CD4-positive, alpha-beta T cell treated with Interleukin-17A for 1 hour (primary cell): ENCODE measurements at places on chromosomes 1 and 21.

GRCh38 chr1:191620883-191621282 lies 537.4 kb upstream of the RGS18 start:
- DNase-seq = no peak

DNA sequence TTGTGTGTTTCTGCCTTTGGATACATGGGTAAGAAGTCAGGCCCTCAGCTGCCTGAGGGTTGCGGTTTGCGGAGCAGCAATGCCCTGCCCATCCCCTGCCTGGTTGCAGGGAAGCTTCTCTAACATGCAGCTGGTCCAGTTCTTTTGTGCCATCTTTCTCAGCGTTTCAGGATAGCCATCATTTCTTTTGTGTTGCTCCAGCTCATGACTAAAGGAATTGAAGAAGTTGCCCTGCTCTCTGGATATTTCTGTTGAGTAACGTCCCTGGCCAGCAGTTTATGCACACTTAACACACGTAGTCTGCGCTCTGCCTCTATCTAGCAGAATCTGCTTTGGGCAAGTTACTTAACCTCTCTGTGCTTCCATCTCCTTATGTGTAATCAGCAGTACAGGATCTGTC lies 62.1 kb downstream of the DOP1B start:
- no peak for DNase-seq

DNA sequence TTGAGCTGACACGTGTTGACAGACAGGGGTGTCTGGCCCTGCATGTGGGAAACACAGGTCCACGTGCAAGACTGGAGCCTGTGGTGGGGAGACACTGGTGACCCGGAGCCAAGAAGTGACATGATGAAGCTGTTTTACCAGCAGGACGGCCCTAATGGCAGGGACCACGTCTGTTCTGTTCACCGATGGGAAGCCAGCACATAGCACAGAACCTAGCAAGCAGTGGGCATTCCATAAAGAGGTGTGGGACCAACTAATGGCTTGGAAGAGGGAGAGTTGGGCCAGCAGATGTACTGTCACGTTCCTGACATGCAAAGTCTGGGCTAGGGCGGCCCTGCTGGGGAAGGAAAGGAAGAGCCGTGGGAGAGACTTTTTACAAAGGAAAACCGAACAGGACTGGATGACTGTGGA lies 15.3 kb downstream of the NAV1 start:
- no peak for DNase-seq

- peak; percentile 80 for DNase-seq
These were observed 4.0 kb downstream of the CAPN2 start for GRCh38 chr1:223716302-223716862.

GRCh38 chr1:102118150-102118549 lies 121.4 kb upstream of the OLFM3 start:
- no peak for DNase-seq

DNA sequence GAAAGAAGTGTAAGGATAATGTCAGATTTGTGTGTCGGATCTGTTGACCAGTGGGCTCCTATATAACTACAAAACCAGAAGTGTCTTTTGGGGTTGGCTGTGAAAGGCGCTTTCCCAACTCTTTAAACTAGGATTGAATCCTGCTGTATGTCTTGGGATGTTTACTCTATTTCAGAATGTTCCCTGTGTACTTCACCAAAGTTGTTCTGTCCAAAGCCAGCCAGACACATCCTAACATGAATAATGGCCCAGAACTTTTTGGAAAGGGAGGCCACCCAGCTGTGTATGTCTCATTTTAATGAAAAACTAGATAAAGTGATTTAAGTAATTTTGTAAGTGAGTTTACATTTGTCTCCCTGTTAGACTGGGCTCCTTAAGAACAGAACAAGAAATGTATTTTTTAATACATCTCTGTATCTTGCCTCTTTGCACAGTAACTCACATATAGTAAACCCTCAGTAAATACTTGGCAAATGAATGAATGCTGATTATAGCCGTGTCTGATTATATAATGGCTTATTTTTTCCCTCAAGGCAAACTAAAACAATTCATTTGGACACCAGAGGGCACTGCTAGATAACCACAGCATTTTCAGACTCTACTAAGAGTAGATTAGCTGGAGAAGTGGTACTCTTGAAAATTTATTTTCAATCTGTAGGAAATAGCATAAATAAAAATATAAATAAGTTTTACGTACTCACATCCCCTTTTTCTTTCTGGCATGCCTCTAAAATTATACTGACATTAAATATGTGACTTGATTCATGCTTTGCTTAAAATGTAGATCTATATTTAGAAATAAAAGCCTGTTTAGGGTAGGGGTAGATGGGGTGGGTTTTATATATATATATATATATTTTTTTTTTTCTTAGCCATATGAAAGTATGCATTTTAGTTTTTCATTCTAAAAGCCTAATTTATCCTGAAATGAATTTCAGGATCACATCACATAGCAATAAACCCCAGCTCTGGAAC lies 23.8 kb downstream of the TSEN15 start:
- DNase-seq = peak; percentile 49

DNA sequence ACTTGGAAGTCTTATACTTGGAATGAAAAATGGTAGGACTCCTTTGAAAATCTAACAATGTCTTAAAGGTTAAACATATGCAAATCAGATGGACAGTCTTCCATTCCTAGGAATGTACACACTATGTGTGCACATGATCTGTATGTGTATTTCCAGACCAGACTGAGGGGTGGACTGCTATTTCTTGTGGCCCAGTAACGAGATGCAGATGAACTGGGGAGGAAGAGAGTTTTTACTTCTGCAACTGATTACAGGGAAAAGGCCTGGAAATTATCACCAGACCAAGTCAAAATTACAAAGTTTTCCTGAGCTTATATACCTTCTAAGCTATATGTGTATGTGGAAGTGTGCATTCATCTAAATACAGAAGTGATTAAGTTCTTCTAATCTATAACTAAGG lies 17.7 kb downstream of the NBPF3 start:
- DNase-seq = no peak

- DNase-seq = no peak
These were observed 61.1 kb downstream of the RPAP2 start for GRCh38 chr1:92359986-92360385.

GRCh38 chr1:52598729-52599128 lies 3.4 kb upstream of the GPX7 start:
- DNase-seq = no peak

- DNase-seq = no peak
These were observed 85.1 kb downstream of the CLDN17 start for GRCh38 chr21:30081506-30081905.

DNA sequence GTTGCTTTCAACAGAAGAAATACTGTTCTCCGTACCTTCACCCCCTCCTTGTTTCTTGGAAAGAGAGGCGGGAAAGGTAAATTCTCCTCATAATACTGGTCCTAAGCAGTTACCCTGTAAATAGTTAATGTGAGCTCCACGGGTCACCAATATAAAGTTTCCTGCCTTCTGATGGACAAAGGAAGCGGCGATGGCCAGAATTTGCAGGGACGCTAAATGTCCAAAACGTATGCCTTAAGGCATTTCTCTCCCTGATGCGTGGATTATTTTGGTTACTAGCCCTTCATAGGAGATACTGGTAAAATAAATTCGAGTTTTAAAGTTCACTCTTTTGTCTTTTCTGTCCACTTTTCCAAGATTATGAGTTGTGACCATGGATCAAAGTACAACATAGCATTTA lies 898 bp upstream of the PTGS2 start:
- DNase-seq = no peak

DNA sequence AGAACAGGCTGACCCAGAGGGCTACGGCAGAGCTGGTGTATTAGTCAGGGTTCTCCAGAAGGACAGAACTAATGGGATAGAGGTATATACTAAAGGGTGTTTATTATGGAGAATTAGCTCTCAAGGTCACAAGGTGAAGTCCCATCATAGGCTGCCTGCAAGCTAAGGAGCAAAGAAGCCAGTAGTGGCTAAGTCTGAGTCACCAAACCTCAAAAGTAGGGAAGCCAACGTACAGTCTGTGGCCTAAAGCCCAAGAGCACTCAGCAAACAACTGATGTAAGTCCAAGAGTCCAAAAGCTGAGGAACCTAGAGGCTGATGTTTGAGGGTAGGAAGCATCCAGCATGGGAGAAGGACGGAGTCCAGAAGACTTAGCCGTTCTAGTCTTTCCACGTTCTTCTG lies 179.2 kb downstream of the BACH1 start:
- DNase-seq = no peak

GRCh38 chr1:29648026-29648425 lies 411.7 kb downstream of the PTPRU start:
- no peak for DNase-seq

DNA sequence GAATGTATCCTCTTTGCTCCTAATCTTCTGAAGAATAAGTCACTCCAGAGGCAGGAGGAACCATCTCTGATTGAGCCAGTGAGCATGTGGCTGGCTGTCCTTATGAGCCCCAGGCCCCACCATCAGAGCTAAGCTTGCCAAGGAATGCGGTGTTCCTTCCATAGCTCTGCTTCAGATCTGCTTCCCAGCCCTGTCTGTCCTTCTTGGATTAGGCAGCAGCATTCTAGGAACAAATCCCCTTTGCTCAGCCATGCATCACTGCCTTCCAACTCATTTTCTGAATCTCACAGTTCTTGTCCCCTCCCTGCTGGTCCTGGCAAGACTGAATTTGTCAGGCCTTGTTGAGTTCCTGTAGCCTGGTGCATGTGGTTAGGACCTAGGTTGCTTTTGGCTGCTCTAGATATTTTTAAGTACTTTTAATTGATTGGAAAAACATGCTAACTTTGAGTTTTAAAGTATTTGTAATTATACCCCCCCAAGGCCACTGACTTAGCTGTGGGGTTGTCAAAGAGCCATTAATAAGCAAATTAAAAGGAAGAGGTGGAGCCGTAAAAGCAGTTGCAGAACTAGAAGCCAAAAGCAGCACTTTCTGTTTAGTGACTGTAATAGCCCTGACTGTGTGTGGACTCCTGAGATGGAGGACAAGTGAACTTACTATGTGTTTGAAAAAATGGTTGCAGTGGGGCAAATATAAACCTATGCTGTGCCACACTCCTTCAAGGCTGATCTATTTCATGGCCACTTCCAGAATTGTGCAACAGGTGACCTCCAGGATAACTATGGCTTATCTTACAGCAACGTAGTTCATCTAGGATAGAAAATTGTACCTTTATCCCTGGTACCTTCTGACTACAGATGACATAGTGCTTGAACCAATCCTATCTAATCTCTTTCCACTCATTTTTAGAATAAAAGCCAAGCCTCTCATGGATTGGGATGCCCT lies 61.3 kb upstream of the BACH1 start:
- no peak for DNase-seq

DNA sequence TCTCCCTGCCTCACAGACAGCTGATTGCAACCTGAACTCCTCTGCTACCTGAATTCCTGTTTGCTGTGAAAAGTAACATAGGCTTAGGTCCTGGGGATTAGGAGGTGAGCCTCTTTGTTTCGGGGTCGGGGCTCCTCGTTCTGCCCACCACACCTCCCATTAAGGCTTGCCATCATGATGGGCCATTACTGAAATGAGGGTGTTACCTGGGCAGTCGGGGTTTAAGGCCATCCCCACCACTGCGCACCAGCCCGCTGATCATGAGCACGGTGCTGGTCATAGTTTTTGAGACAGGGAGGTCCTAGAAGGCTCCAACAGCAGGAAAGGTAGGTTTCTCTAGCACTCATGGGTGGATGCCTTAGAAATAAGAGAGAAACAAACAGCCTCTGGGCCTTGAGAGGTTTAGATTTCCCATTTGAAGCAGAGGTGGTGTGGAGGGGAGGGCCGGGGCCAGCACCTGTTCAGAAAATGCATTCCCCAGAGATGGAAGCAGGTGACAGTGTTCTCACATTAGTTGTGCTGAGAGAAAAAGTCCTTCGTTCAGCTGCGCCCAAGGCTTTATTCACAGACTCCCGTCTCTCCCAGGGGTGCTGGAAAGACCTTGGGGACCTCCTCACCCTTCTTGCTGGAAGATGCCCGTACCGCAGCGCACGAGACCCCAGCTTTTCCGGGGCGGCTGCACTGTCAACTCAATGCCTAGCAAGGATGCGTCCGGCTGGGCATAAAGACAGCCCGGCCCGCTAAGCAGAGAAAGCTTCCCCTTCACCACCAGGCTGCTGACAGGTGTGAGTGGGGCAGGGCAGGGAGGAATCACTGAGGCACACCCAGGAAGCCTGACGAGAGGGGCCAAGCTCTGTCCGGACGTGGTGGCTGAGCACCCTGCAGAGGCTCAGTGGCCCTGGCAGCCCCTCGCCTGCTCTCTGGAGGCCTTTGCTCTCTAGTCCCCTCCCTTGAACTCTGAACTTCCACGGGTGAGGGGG lies 125.5 kb downstream of the PGBD5 start:
- DNase-seq = no peak

DNA sequence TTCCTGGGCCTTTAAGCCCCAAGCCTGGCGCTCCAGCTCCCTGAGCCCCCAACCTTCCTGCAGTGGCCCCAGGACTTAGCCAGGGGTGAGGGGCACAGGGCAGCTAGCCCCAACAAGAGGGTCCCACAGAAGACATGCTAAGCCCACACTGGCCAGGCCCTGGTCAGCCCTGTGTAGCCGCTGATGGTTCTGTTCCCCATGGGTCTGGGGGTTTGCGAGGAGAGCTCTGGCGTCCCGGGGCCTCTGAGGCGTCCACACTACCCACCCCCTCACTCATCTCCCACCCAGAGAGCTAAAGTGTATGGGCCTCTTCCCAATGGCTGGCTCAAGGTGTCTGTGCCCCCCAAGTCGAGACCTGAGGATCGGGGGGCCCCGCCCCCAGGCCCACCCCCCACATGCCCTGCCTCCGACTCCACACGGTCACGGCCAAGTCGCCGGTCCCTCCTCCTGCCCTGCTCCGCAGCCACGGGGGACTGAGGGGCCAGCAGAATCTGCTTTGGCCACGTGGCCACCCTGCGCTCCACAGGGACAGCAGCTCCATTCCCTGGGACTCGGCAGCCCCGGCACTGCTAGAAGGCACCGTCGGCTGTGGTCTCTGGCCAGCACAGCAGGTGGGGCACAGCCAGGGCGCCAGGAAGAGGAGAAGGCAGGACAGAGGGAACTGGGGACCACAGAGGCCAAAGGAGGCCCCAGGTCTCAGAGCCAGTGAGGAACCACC lies 7.8 kb downstream of the TNFRSF18 start:
- DNase-seq = no peak

DNA sequence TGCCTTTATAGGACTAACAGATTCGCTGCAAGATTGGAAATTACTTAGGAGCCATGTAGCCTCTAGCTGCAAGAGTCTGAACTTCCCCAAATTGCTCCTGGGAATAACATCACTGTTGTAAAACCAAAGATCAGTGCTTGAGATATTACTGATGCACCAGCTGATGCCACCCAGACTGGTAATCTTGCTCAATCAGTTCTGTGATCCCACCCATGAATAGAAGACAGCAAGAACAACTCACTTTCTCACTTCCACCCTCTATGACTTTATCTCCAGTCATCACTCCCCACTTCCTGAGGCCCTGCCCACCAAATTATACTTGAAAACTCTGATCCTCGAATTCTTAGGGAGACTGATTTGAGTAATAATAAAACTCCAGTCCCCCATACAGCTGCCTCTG lies 1011.1 kb downstream of the PLA2G4A start:
- no peak for DNase-seq

GRCh38 chr1:5297180-5297885 lies 642.9 kb downstream of the AJAP1 start:
- DNase-seq = no peak

DNA sequence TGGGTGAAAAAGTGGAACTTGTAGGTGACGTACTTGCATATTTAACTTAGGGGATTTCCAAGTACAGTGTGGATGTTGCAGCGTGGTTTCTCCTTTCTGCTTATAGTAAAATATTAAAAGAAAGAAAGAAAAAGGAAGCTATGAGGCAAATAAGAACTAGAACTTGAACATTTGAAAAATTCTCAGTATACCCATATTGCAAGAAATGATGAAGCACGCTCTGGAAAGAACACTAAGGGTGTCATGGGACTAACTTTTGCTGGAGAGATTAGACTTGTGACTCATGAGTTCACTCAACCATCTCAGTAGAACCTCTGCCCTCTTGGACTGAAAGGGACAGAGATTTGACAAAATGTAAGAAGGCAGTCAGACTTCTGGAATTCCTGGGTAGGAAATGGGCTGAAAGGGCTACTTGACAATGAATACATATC lies 704.5 kb upstream of the ADGRL4 start:
- no peak for DNase-seq
